CD4-positive, alpha-beta T cell treated with Interleukin-17A for 4 hours (primary cell): ENCODE measurements at places on chromosomes 3 and 15.

GRCh38 chr15:33150431-33150941 lies 44.0 kb downstream of the FMN1 start:
- no peak for DNase-seq

- no peak for DNase-seq
These were observed 36.3 kb downstream of the APBA2 start for GRCh38 chr15:28921919-28922706.

DNA sequence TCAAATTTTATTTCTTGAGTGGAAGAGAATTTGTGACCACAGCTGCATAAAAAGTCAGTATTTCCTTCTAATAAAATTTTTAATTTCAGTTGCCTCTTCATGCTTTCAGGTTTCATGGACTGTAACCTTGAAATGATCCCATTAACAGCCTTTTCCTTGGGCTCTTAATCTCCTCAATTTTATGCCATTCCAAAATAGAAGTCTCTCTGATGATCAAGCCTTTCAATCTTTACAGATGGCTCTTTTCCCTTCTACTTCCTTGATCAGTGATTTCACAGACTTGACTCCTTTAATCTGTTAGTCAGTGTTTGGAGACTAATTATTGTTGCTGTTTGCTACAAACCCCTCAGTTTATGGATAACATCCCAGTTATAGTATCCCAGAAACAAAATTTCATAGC lies 11.9 kb downstream of the TSC22D2 start:
- DNase-seq = no peak

DNA sequence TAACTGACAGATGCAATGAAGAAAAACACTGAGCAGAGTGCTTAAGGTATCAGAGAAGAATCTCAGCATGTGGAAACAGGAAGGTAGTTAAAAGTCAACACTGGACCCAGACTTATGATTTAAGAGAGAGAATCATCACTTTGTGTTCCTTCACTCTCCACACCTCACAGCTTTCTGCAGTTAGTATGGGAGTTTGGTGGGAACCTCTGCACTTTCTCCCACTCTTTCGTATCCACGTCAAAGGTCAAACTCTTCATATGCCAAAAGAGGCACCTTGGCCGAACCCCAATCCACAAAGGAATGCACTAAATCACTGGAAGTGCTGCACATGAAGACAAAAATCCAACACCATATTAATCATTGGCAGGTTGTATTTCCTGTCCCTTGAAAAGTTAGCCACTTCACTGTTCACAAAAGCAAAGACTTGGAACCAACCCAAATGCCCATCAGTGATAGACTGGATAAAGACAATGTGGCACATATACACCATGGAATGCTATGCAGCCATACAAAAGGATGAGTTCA lies 361.2 kb downstream of the MAGI1 start:
- no peak for DNase-seq

DNA sequence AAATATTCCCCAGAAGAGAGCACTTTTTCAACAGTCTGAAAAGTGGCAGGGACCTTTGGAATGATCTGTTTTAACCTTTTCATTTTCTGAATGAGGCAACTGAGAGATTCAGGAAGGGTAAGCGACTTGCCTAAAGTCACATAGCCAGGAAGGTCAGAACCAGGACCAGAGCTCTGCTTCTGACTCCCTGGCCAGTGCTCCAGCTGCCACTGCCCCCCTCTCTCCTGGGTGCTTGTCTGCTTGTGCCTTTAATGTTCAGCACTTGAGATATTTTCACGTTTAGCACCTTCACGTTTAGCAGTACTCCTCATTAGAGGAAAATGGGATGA lies 68.3 kb downstream of the SMAD3 start:
- DNase-seq = no peak

DNA sequence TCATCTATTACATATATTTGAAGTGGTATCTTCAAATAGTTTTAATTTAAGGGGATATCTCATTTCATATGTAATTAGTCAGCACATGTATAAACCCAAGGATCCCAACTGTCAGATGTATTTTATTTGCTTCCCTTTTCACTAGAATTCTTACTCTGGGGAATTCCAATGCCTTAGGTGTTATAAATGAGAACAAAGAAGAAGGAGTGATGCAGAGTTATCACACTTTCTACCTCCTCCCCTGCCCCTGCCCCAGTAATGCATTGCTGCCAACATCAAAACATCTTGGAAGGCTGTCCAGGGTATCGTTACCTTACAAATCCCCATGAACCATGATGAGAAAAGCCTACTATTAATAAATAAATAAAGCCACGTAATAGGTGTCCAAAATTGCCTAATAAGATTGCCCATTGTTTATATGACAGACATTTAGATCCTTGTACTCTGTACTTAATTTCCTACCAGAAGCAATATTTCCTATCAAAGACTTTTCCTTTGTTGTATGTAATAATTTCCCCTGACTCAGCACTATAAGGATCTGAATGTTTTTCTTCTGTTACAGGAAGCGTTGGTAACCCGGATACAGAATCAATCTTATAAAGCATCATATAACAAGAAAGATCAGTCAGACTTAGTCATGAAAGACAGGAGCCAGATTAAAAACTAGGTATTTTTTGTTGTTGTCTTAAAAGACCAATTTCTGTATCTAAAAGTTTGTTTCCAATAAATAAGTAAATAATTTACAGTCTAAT lies 38.8 kb downstream of the CBLB start:
- DNase-seq = no peak

GRCh38 chr15:81859737-81860516 lies 185.9 kb downstream of the MEX3B start:
- no peak for DNase-seq

GRCh38 chr3:35653347-35653746 lies 14.0 kb downstream of the ARPP21 start:
- DNase-seq = no peak

DNA sequence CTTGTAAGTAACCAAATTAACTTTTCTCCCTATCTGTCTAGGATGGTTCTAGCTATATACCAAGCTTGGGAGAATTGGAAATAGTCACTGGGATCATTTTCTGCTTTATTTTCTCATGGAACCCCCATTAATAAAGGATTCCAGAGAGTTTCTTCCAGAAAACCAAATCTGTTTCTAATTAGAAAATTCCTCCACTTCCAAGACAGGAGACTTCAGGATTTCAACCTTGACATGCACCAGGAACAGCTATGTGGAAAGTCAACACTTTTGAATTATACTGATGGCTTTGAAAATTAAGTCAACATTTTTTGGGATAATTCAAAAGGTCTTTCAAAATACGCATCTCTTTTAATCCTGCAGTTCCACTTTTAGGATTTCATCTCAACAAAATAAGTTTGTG lies 138.3 kb downstream of the MEX3B start:
- DNase-seq = no peak

GRCh38 chr3:14472471-14473351 lies 67.4 kb downstream of the GRIP2 start:
- no peak for DNase-seq

DNA sequence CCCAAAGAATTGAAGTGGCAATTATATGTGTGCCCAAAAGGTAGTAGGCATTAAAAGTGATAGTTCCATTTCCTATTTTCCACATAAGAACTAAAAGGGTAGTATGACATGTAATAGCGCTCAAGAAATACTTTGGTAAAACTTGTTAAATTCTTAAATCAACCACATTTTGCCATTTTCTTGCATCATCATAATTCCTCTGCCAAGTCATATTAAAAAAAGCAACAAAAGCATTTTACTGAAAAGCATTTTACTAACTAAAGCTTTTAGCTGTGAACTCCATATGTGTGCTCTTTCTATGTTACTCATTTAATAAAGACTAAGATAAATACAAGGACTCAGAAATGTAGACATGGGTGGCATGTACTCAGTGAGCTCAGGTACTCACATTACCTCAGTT lies 70.1 kb downstream of the GPR160 start:
- DNase-seq = no peak

DNA sequence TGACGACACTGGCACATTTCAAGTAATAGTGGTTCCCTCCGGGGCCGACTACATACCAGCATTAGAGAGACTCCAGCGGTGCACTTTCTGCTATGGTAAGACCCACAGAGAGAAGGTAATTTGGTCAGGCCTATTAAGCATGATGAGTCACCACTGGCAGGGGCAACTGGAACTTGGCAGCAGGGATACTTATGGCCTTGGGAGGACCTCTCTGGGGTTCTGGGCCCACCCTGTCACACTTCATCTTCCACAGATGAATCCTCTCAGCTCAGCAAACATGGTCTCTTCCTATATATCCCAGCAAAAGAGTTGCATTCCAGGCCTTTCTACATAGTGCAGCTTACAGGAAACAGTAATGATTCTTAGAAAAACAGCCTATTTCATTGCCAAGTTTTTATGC lies 88.0 kb downstream of the PIK3R4 start:
- no peak for DNase-seq

DNA sequence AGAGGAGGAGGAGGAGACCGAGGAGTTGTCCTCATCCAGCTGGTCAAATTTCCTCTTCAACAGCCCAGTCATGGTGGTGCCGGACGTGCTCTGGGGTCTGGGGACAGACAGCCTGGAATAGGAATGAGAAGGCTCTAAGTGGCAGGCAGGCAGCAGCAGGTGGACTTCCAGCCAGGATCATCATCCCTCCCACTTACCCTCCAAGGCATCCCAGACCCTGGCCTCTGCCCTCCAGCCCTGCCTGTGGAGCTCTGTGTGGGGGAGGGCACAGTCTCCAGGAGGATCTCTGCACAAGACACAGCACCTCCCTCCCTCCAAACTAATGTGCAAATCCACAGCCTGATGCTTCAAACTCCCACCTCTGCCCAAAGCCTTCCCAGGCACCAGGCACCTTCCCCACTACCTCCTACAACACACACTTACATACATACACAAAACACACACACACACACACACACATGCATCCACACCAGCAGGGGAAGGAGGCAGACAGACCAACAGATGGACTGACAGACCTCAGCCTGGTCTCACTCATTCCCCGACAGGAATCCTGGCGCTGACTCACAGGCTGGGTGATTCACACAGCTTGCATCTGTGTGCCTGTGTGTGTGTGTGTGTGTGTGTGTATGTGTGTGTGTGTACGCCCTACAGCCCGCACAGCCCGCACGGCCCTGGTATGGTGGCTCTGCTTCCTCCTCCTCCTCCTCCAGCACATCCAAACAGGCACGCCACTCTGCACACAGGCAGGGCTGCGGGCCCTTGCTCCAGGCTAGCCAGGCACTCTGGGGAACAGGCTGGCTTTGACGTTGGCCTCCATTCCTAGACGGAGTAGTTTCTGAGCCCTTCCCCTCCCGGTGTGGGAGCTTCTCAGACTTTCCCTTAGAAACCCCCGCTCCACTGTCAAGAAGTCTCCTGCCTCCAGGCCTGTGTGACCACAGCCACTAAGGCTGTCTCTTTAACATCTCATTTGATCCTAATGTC lies 6.5 kb downstream of the CSRNP1 start:
- DNase-seq = peak; percentile 90

DNA sequence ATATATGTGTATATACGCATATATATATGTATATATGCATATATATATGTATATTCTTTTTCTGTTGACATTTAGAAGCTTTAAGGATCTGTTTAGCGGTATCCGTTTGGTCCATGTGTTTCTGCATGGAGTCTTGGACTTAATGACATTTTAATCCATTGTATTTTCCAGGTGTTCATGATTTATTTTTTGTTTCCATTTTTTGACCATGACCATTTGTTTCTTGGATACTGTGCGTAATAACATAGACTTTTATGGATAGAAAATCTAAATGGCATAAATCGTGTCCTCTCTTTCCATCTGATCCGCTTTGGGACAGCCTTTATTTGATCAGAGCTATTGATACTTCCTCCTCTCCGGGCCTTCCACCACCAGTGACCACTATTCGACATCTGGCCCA lies 19.5 kb downstream of the CRYBG3 start:
- no peak for DNase-seq

DNA sequence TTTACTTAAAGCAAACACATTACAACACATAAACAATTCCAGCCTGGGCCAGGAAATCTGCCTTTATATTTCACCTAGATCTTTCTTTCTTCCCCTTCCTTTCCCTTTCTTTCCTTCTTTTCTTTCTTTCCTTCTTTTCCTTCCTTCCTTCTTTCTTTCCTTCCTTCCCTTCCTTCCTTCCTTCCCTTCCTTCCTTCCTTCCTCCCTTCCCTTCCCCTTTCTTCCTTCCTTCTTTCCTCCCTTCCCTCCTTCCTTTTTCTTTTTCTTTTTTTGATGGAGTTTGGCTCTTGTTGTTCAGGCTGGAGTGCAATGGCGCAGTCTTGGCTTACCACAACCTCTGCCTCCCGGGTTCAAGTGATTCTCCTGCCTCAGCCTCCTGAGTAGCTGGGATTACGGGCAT lies 24.1 kb upstream of the BNIP2 start:
- no peak for DNase-seq

DNA sequence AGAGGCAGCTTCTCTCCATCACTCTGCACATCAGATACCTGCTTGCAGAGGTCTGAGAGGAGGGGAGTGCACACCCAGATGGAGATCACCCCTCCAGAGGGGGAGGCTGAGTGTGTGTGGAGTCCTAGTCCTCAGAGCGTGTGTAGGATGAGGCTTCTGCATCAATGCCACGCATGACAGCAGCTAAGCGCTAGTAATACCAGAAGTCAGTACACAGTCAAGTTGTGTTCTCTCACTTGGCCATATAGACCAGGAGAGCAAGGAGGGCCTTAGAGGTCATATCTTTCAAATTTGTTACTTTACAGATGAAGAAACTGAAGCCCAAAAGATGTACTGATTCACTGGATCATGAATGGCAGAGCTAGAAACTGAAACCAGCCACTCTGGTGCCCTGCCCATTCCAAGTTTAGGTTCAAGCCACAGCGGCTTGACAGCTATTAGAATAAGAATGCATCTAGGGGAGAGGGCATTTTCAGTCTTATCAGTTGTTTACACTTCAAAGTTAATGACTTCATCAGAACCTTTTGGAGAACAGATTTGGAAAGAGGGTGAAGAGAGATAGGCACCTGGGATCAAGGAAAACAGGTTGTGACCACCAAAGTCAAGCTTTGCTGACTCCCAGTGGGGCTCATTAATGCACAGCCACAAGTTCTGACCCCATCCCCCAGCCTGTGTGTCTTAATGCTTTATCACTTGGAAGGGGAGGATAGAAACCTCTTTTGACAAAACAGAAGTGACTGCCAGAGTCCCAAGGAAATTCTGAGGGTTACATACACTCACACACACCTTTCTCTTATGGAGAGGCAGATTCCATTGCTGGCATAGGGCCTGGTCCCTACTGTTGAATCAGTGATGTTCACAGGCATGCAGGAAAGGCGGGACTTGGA lies 310.3 kb downstream of the CHST2 start:
- DNase-seq = no peak

- no peak for DNase-seq
These were observed 149.1 kb upstream of the HACD2 start for GRCh38 chr3:123733805-123734526.

DNA sequence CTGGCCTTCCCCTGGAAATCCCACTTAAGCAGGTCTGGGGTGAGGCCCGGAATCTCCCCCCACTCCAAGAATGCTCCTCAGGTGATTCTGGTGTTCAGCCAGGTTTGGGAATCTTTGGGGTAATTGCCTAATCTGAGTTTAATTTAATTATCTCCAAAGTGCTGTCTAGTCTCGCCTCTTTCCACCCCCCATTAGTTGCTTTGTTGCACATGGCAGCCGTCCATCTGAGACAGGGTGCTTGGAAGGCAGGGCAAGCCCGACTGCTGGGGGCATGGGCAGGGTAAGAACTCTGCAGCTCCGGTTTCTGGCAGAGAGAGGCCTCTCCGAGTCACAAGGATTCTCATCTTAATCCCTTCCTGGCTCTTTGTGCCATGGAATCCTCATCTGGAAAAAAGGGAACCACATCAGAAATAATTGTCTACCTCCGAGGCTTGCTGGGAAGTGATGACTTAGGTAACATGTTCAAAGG lies 15.0 kb downstream of the IL17RD start:
- DNase-seq = no peak
